ENCODE measurements at places on chromosomes 7 and 10.

- peak; percentile 70 for DNase-seq
Observed at GRCh38 chr7:47945261-47946015, 2.8 kb downstream of the PKD1L1 start.

- no peak for DNase-seq
Observed at GRCh38 chr7:137981668-137982067, 20.2 kb downstream of the CREB3L2 start.

DNA sequence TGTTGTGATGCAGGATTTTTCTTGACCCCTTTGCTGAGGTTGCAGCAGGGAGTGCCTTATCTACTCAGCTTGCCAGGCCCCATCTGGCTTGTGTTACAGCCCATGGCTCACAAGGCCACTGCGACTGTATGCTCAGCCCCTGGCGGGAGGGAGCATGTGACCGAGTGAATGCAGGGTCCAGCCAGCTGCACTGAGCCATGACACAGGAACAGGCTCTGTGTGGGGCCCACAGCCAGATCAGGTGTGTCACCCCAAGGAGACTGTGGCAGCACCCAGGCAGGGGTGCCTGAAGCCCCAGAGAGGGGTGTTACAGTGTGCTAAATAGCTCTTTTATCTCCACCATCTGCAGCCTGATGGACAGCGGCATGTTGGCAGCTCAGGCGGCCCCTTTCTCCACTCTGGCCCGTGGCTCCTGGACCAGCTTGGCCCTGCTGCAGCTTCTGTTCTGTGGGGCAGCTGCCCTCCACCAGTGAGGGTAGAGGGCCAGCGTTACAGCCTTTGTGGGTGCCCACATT is 2.6 kb upstream of the PCBD1 start:
- no peak for DNase-seq

- DNase-seq: no peak
Observed at GRCh38 chr7:44536090-44536489, 5.0 kb downstream of the NPC1L1 start.

DNA sequence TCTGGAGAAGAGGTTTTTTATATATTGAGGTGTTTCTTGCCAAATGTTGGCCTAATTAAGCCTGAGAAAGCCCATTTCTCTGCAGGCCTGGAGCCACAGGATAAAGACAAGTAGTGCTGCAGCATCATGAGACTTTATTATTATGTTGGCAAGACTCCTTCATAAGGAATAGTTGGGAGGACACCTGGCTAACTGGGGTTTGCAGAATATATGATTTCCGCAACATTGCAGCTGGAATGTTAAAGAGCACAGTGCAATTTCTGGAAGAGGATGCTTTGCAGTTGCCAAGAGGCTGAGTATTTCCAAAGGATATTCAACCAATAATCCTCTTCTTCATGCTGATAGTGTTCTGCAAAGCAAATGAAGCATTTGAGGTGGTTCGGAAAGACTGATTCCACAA is 1512.8 kb upstream of the LRRTM3 start:
- no peak for DNase-seq

DNA sequence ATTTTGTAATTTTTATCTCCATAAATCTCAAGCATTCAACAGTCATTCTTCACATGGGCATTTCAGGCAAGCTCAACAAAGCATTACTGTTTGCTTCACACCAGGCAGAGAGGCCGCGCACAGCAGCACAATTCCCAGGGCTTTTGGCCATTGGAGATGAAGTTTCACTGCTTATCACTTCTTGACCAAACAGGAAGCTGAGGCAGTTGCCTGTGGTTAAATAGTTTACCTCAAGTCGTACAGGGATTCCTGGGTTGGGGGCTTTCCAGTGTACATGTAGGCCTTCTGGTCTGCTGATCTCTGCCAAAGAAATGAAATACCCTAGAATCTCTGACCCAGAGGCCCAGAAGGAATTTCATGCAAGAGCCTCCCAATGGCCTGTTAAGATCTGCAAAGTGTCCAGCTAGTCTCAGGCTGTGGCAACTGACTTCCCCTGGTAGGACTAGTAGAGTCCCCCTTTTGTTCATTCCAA is 11.2 kb upstream of the PRDX3 start:
- peak; percentile 92 for DNase-seq

DNA sequence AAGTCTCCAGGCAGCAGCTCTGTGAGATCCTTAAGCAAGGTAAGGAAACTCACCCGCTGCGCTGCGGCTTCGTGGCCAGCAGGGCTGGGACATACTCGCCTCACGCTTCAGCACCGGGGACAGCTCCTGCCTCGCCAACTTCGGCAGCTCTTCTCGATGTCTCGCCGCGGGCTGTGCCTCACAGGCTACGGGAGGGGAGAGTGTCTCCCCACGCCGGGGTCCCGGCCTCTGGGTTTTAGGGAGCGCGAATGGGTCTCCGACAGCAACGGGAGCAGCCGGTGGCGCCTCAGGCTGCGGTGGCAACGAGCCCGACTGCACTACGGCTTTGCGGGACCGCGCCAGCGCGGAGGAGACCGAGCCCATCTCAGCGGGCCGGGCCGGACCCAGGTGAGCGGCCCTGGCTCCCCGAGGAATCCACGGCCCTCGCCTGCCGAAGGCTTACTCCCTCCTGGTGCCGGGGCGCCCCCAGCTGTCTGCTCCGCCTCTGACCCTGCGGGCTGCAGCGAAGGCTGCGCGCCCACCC is 62.4 kb downstream of the LSM5 start:
- peak; percentile 81 for DNase-seq

- no peak for DNase-seq
Observed at GRCh38 chr10:97468162-97468561, 22.2 kb downstream of the ZDHHC16 start.

- no peak for DNase-seq
Observed at GRCh38 chr7:22356701-22357310, at the start of gene RAPGEF5. TSS of gene RAPGEF5 (minus strand) at chr7:22357154. CDS start at chr7:22357060, 94 bp downstream.
